ENCODE measurements at places on chromosomes 2 and 18.

DNA sequence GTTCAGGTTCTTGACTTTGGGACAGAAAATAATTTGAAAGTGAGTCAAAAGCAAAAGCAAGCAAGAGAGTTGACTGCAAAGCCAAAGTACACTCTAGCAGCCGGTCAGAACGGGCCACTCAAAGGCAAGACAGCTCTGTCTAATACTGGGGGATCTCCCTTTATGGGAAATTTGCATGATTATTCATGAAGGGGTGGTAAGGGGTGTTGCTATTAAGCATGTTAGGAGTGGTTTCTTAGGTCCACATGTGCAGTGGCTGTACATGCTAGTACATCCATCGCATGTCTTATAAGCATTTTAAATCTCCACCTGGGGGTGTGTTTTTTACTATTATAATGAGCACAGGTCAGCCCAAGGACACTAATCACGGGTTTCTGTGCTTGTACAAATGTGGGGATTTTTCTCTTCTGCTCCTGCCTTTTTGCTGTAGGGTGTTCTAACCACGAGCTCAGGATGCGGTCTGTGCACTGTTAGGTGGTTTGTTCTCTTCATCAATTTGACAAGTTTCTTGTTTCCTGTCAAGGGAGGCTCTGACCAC, 60.2 kb upstream of the SPP2 start:
- DNase-seq: no peak

DNA sequence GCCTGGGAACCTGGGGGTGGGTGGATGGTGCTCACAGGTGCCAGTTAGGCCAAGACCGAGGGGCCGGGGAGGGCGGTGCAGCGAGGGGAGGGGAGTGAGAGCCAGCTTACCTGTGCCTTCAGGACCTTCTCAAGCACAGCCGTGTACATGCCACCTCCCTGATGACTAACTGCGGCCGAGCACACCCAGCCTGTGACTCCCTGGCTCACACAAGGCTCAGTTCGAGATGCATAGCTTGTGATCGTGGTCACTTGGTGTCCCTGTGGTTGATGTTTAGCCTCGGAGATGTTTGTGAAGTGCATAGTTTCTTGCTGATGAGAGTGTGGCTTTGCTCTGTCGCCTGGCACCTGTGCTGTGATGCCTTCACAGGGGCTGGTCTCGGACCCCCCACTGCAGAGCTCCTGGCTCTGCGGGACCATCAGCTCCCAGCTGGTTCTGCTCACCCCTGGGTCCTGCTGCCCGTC, 84.5 kb upstream of the ODC1 start:
- DNase-seq: no peak

- DNase-seq: peak; percentile 3
Measured at GRCh38 chr2:179751163-179751809, 110.1 kb downstream of the ZNF385B start.

GRCh38 chr18:51009072-51009471, 20.9 kb upstream of the SMAD4 start:
- DNase-seq: peak; percentile 87

DNA sequence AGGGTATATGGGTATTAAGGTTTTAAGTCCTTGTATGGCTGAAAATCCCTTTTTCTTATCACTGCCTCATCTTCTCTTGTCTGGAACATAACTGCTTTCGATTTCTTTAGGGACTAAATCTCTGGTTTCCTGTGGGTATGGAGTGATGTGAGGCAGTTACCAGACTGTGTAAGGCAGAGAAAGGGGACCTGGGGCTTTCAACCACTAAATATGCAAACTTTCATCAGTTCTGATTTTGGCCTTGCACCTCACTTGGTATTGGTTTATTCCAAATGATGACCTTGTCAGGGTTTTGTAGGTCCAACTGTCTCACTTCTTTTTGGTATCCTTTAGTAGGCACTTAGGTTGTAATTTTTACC, 9.3 kb downstream of the MAP4K4 start:
- no peak for DNase-seq

DNA sequence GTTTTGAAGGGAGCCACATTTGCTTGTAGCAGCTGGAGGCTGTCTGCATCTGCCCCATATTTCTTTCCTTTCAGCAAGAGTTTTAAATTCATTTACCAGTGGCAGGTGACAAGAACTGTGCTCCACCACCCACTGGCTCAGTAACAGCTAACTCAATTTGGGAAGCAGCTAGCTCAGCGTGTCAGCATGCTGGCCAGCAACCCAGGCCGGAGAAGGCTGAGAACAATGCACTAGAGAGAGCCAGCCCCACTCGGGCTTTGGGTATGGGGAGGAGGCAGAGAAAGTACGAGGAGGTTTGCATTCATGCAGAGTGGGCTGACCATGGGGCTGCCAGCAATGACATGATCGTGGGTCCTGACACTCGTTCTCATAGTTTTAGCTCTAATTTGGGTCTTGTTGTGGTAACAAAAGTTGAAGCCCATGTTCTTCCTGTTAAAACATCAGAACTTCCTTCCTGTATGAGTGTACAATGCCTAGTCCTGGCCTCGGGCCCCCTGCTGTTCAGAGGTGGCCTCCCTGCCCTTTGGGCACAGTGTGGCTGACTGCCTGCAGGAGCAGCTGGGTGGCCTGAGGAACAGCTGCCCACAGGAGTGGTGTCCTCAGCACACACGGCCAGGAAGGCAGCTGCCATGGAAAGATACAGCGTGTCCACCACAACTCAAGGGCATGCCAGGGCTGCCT, 23.0 kb downstream of the CDC42EP3 start:
- DNase-seq: peak; percentile 78

DNA sequence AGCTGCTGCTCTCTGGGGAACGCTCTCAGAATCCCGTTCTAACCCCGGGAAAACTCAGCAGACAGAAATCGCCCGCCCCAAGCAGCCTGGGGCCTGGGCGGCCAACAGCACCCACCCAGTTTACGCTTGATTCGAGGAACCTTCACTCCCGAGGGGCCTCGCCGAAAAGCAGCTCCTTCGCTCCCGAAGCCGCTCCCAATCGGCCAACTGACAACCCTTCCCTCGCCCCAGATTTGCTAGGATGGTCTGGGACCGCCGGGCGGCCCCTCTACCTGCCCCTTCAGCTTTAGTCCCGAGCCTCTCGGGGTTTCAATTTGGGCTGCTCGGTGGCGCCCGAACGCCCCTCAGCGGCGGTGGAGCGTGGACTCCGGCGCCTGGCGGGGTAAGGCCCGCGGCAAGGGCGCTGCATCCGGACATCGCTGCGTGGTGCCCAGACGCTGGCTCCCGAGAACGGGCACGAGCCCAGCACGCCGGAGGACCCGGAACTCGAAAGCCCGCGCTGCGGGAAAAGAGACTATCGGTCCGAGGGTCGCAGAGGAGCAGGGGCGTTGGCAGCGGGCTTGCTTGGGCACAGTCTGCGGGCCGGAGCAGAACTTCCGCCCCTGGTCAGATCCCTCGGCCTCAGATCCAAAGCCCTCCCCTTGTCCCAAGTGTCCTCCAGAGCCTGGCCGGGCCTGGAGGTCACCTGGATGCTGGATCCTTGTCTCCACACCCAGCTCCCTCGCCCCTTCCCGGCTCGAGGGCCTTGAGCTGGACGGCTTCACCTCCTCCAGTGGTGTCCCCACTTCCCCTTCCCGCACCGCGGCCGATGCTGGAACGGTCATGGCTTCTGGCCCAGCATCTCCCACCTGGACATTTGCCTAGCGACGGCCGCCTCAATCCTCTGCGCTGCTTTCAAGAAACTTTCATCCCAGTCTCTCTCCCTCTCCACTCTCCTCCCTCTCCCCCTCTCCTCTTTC, 3.0 kb upstream of the OTX1 start:
- peak; percentile 54 for DNase-seq

DNA sequence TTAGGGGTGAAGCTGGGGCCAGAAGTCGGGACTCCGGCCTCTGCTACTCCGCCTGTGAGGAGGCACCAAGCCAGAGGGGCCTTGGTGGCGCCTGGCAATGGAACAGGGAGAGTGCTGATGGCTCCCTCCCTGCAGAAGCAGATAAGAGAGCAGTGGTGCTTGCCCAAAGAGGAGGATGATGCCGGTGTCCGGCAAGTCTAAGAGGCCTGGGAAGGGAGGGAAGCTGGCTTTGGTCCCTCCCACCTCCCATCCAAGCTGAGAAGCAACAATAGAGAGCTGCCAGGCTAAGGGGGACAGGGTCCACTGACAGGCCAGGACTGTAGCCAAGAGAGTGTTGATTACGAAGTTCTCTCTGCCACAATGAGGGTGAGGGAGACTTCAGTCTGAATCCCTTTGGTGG, 479.5 kb downstream of the TNS1 start:
- DNase-seq: no peak

DNA sequence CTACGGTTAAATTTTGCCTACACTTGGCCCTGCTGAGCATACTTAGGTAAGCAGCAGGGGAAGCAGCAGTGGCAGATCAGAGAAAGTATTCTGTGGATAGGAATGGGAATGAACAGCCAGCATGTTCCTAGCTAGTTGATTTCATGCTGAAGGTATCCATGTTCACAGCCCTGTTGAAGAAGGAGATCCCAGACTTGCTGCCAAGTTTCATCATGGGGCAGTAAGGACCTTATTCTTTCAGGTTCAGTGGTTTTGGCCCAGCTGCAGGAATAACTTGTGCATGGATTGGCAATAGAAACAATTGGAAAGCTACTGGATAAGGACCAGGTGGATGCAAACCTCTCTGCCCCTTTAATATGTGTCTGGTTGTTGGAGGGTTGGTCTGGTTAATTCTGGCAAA, 98.2 kb upstream of the TMEM178A start:
- no peak for DNase-seq

DNA sequence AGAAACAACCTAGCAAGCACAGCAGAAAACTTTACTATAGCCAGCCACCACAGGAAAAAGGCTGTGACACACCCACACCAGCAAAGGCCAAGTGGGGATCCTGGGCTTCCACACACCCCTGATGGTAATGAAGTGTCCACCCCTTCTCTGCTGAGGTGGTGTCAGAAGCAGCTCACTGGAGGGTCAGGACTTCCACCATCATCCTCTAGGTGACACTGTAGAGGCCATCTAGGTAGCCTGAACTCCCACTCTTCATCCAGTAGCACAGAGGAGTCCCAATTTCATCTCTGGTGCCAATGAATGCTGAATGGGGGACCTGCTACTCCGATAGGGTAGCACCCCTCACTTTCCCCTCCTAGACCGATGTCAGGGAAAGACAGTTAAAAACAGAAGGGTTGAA, 1544.4 kb downstream of the LRP1B start:
- DNase-seq: no peak

DNA sequence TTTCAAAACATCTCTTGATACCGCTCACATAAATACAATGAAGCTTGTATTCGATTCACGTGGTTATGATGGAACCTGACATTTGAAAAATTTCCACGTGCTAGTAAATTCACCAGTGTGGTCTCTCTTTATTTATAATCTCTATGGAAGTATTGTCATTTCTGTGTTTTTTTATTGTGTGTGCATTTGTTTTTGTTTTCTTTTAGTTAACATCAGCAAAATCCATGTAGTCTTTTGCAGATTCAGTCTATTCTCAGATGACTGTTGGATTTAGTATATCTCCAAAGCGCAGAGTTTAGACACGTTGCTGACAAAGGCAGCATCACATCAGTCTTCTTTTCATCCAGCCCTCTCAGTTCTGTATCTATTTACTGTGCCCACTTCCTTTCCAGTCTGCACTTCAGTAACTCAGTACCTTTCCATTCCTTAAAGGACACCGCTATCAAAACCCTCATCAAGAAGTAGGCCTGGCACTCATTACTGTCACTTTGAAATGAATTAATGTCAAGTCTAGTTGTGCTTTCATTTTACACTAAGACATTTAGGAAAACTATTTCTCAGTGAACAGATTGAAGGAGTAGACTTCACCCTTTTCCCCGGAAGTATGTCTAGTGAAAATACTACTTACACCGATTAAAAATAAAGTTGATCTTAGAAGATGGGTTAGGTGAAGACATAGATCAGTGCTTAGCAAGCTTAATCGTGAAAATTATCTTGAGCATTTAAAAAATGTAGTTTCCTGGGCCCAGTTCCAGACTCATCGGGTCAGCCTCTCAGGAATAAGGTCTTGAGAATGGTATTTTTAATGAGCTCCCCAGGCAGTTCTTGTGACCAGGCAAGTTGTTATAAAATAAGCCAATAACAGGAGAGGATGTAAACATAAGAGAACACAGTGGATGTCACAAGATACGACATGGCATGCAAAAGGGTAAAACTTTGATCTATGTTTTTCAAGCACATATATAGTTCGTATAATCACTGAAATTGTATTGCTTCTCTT, 506.8 kb upstream of the ZEB2 start:
- no peak for DNase-seq

DNA sequence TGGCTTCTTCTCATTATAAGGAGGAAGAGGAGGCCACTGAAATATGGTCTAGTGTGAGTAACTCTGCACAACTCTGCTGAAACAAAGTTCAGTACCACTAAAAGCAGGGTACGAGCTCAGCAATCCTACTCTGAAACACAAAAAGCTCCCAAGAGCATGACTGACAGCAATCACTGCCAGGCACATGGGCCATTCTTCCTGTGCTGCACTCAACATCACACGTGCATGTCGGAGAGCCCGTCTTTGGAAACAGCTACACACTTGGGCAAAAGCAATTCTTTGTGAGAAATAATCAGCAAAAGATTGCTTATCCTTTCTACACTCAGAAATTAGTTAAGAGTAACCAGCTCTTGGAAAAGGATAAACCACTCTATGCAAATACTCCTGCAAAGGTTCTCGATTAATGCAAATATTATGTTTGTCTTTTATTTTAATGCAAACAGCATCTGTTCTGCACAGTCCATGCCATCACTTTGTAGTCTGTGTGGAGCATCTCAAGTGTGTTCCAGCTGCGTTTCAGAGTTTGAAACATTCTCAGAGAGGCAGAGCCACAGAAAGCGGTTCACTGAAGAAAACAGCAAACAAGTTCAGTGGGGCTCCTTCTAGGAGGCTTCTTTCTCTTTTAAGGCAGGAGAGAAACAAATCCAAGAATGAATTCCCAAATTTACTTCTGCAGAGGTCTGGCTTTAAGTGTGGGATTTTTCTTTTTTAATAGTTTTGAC, 145.0 kb downstream of the HDAC4 start:
- DNase-seq: no peak

- no peak for DNase-seq
Measured at GRCh38 chr2:201353116-201353515, 4.0 kb downstream of the FLACC1 start.

DNA sequence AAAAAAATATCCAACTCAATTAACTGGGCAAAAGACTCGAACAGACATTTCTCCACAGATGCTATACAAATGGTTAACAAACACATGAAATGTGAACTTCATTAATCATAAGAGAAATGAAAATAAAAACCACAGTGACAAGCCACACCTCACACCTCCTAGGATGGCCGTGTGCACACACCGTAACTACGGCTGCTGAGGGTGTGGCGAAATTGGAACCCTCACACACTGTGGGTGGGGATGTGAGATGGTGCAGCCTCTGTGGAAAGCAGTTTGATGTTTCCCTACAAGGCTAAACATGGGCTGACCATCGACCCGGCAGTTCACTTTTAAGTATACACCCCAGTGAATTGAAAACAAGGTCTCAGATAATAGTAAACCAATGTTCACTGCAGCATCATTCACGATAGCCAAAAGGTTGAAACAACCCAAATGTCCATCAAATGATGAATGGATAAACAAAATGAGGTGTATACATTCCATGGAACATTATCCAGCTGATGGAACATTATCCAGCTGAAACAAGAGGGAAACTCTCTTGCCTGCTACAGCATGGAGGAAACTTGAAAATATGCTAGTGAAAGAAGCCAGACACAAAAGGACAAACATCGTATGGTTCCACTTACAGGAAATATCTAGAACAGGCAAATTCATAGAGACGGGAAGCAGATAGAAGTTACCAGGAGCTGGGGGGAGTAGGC, 32.2 kb downstream of the ZAP70 start:
- no peak for DNase-seq

Data from suppressor macrophage treated with lipopolysaccharide for 1 hour (primary cell).